Astrocyte of the hippocampus (primary cell): ENCODE measurements at places on chromosomes 2 and 18.

- DNase-seq, result peak; percentile 75
These were observed 38.5 kb downstream of the LPIN1 start for GRCh38 chr2:11784747-11785610.

DNA sequence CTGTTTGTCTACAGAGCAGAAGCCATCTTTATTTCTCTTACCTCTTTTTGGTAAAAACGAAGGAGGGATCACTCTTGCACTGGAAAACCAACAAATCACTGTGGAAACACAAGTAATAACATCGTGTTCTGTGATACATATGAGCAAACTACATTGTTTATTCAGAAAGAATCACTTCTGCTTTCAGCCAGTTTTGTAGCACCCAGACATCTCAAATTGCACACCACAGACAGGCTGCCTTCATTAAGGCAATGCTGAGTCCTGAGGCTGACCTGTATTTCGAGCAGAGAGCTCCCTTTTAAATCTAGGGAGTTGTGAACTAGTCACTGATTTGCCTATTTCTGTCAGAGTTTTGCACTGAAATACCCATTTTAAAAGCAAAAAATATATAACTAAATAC lies 1003.2 kb upstream of the FAM98A start:
- no peak for DNase-seq

DNA sequence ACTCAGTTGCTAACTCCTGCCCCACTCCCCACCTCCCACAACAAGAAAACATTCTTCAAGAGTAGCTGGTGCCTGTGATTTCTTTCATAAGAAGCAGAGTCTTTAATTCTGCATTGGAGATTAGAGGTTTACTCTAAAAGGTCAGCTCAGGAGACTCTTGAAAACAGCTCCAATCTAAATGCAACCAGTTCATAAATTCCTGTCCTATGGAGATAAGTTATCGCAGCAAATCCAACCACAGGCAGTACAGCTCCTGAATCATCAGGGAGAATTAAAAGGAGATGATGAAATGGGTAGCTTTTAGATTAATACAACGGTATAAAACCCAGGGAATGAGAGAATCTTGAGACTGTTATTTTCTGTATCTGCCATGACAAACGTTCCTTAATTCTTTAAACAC lies 130.7 kb downstream of the SOCS6 start:
- peak; percentile 66 for DNase-seq

DNA sequence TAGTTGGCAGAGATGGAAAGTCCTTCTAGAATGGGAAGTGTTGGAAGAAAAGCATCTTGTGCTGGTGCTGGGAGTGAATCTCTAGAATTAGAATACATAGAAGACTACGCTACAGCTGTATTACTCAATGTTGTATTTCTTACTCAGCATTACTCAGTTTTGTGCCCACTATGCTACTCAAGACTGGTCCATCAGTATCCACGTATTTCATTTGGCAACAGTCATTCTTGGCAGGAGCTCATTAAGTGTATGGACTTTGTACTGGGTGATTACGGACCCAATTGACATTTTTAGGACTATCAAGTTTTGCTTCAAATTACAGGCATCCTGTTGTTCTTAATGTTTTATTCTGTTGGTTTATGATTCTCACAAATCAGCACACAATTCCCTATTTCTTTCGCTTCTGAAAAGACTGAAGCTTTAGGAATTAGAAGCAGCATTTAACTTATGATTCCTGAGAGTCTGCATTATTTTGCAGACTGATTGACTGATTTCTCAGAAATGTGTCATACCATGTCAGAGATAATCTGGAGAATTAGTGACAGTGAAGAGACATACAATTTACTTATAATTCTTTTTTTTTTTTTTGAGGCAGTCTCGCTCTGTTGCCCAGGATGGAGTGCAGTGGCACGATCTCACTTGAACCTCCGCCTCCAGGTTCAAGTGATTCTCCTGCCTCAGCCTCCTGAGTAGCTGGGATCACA lies 136.9 kb downstream of the MYO3B start:
- DNase-seq, result no peak

GRCh38 chr18:37124516-37124915 lies 295.6 kb downstream of the KIAA1328 start:
- DNase-seq, result peak; percentile 76
